ENCODE measurements at places on chromosomes 2 and 18.

- DNase-seq: no peak
These were observed 54.1 kb downstream of the PXDN start for GRCh38 chr2:1690056-1690775.

DNA sequence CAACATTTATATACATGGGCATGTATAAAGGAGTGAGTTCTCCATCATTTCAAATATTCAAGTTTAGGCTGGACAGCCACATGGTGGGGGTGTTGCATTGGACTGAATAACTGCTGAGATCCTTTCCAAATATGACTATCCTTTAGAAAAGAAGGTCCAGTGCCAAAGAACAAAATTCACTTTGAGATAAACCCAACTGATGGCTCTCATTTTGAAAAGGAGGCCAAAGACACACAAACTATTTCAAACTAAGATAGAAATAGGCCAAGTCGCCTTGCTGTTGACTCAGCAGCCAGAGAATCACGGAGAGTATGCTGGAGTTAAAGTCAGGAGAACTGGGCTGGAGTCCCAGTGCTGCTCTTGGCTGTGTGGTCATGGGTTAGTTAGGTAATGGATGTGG, 204.5 kb upstream of the LRATD1 start:
- DNase-seq: peak; percentile 31

GRCh38 chr2:137091704-137092103, 326.4 kb downstream of the THSD7B start:
- no peak for DNase-seq

DNA sequence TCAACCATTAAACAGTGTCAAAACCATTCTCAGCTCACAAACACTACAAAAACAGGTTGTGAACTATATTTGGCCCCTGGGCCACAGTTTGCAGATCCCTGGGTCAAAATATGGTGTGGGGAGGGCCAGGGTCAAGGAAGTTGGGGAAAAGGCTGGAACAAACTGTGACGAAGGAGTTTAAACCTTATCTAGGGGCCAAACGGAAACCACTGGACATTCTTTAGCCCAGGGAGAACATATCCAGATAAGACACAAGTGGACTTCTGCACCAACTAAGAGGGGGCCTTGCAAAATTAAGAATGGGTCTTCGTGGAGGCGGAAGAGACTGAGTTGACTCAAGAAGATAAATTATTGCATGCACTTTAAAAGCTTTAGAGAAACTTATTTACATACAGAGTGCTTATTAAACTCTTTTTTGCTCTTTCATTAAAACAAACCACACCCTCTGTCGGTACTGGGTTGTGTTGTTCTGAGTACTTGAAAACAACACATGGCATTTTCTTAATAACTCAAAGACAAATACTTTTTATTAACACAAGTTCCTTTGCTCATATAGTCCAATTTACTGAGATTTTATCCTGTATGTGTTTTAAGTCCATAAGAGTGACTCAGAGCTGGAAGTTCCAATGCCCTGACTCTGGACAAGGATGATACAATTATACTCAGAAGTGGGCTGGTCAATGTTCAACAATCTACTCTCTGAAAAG, 5.3 kb upstream of the ASAP2 start:
- peak; percentile 80 for DNase-seq

GRCh38 chr2:231321556-231322334, 73.8 kb upstream of the B3GNT7 start:
- DNase-seq: no peak

DNA sequence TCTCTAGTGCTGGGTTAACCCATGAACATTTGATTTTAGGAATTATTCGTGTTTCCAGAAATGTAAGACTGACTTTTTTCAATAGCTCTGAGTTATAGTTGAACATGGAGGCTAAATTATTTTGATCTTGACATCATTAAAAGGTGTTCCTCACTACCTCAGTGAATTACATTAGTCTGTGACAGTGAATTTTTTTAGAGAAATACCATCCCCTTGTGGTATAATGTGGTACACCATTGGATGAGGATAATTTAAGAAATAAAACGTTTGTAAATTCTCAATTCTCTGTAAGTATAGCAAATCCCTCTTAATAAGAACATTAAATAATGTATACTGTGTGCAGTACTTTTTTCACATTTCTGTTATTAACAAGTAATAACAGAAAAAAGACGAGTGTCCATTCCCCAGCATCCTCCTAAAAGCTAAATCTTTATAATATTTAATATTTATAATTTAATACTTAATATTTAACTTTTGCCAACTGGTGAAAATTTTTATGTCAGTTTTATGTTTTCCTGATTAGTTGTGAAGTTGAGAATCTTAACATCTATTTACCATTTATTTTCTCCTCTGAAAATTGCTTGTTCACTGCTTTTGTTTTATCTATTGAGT, 70.3 kb upstream of the CWC22 start:
- DNase-seq: peak; percentile 47

DNA sequence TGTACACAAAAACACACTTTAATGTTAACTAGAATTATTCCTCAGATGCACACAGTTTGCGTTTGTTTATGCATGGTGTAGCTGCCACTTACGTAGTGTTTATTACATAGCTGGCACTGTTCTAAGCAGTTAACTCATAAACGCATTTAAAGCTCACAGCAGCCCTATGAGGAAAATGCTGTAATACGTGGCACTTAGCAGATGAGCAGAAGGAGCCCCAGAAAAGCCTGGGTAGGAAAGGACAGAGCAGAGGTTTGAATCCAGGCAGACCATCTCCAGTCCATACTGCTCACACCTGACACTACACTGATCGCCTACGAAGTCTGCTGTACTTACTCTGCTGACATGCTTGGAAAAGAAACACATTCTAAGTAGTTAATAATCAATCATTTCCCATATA, 66.6 kb downstream of the BCL2 start:
- no peak for DNase-seq

DNA sequence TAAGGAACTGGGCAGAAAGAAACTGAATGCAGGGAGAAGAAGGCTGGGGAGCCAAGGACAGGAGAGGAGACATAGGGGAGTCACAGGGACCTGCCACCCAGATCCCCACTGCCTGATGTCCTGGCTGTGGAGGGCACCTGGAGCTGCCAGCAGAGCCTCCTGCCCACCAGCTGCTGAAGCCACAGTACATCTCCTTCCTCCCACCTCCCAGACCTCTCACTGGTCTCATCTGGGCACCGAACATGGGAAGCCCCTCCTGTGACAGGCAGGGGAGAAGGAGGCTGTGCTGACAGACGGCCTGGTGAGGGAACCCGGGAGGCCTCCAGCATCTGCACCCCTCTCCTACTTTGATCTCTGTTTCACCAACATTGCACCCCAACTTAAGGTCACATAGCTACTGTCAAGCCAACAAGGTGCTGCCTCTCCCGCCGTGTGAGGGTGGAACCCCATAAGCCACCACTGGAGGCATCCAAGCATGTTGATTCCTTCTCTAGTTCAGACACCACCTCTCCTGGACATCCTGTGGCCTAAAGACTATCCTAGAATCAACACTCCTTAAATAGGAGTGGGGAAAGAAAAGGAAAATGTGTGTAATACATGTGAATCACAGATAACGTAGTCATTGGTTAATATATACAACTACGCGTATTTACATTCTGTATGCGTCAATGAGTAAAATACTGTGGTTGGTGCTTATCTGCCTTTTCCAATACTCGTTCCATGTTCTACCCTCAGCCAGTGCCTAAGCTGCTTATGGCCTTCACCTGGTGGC, 3.5 kb upstream of the RNPEPL1 start:
- peak; percentile 80 for DNase-seq

DNA sequence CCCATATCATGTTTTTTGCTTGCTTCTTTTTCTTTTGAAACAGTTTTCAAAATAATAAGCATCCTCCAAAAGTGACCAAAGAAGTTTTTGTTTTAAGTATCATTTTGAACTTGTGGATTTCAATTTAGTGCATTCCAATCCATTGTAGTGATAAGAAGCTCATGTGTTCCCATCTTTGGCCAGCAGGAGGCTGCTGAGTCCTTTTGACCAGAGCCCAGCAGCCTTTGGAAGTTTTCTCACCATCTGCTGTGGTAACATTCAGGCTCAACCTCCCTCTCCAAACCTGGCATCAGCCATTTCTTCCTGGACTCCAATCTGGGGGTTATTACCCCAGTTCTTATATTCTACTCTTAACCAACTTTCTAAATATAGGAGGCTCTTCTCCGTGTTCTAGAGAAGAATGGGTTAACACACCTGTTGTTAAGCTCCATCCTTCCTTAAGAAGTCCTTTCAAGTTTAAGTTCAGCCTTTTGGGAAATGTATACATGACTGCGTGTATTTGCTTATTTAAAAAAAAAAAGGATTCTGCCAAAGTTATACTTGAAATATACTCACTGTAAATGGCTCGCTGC, 39.0 kb upstream of the MAL start:
- peak; percentile 54 for DNase-seq

- peak; percentile 99 for DNase-seq
These were observed 22.3 kb upstream of the VPS4B start for GRCh38 chr18:63444580-63444979.

DNA sequence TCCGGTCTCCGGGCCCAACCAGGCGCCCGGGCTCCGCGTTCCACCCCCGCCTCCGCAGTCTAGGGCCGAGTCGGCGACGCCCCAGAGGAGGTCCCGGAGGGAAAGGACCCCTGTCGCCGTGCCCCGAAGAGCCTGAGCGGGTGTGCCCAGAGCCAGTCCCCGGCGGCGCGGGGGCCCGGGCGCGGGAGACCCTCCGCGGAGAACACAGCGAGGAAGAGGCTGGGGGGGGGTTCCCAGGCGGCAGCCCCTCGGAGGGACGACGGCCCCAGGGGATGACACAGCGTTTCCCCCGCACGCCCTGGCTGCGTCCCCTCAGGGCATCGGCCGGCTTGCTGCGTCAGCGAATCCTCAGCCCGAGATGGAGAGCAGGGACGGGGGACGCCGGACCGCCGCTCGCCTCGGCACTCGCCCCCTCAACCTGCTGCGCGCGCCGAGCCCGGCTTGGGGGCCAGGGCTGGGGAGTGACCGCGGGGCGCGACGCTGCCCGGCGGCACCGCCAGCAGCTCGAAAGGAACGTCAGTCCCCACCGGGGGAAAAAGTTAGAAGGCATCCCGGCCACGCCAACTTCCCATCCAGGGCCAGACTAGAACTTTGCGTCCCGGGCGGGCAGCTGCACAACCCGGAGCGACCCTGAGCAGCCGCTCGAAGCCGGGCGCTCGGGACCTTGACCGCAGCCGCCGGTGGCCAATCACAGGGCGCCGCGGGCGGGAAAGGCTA, 711 bp downstream of the SFXN5 start:
- DNase-seq: no peak

DNA sequence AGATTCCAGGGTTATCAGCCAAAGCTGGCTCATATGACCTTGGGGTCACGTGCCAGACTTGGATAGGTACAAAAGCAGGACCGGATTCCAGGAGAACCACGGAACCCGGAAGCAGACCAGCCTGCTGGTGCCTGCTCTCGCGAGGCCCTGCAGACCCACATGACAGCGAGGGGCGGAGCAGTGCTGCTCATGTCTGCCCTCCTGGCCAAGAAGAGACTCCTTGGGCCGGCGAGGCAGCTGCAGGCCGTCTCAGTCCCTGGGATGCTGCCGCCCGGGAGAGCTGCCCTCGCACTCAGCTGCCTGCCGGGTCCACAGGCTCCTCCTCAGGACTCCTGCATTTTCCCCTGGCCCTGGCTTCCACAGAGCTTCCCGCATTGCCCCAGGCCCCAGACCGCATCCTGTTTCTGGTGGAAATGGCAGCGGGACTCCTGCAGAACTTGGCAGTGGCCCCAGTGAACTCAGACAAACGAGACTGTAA, 739.5 kb downstream of the SOCS6 start:
- DNase-seq: no peak

DNA sequence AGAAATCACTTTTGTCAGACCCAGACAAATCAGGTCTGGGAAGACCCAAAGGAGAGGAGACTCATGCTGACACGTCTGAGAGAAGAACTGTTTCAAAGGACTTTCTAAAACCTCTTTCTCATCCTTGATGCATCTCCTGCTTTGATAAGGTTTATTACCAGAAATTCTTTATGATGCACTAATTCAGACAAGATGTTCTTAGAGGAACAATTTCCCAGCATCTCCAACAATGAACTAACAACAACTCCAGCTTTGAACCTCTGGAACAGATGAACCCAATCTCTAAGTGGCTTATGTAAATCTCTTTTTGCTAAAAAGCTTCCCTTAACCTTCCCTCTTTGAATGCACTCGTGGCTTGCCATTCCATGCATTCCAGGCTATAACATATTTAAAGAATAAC, 15.9 kb upstream of the SERPINB11 start:
- no peak for DNase-seq

GRCh38 chr18:32961538-32961937, 188.7 kb upstream of the KLHL14 start:
- no peak for DNase-seq
